Spinal cord (tissue), 10 donors: ENCODE measurements at places on chromosomes 1 and 21. TPM values are rescaled to one million over a fixed set of nuclear protein-coding genes. Genes with fewer than 3 reads are reported as not detected.

DNA sequence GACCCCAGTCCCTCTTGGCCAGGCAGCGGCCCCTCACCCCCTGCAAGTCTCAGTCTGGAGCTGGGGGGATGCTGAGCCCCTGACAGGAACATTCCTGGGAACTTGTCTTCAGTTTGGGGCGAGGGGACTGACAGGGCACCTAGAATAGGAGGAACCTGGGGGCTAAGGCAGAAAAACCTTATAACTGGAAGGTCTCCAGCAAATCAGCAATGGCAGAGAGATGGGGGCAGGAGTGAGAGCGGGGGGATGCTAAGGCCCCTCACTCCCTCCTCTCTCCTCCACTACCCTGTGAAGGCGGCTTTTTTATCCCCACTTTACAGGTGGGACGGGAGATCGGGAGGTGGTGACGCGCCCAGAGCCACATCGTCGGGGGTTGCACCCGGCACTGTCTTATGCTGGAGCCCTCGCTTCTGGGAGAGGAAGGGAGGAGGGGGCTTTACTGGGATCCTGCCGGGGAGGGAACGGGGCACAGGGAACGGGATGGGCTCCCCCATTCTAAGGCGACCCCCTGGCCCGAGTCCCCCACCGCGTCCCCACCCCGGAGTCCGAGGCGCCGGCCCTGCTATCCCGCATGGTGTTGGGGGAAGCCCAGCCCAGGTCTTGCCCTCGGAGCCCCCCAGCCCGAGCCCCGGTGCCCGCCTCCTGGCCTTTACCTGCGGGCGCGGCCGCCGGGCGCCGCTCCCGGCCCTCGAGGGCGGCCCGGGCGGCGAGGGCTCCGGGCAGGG lies 456 bp downstream of the COL8A2 start:
- no peak for DNase-seq

DNA sequence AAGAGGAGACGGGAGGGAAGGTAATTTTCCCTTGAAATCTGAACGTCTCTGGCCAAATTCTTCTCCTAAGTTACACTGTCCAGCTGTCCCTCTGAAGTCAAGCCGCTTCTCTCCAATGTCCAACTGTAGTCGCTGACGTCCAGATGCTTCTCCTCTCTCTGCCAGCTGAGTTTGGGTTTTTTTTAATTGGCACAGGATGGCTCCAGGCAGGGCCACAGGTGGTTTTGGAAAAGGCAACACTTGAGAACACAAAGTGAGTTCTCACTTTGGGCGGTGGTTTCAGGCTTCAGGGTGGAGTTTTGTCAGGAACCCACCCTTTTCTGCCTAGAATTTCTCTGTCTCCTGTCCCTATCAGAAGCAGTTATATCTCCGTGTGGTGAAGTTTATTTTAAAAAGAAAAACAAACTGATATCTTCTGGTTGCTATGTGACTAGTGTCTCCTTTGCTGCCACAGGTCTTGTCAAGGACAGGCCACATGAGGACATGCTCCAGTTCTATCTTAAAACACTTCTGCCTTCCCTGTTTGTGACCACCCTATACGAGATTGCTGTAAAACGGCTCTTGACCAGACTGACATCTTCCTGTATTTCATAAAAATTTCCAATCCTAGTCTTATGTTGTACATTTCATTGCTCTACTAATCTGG lies 472.3 kb upstream of the ADGRL4 start:
- DNase-seq: no peak

GRCh38 chr1:245915406-245915805 lies 591.7 kb downstream of the SMYD3 start:
- DNase-seq: no peak

- no peak for DNase-seq
Measured at GRCh38 chr1:171941920-171942319, 100.6 kb downstream of the DNM3 start.

The RGSL1 gene
- total RNA-seq: under 0.01 TPM
